Caudate nucleus (tissue), 63 donors: ENCODE measurements at places on chromosomes 1 and 21.

DNA sequence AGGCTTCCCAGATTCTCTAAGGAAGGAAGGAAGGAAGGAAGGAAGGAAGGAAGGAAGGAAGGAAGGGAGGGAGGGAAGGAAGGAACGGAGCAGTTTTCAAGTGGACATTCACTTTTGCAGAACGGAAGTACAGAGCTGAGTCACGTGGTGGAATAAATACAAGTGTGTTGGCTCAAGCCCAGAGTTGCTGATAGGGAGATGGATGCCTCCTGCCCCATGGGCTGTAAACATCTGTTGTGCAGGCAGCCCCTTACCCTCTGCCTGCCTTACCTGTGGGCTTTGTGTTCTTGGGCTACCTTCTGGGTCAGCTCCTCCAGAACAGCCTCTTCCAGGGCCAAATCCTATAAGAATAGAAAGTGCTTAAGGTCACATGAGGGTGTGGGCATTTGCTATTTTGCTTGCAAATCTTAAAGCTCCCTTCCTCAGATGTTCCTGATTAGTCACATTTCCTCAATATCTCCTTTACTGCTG is 121.7 kb downstream of the SMYD2 start:
- no peak for DNase-seq

GRCh38 chr21:17950591-17950990 is 131.4 kb upstream of the C21orf91 start:
- DNase-seq: no peak

- DNase-seq: no peak
Observed at GRCh38 chr1:201254625-201255478, 28.5 kb upstream of the PKP1 start.

DNA sequence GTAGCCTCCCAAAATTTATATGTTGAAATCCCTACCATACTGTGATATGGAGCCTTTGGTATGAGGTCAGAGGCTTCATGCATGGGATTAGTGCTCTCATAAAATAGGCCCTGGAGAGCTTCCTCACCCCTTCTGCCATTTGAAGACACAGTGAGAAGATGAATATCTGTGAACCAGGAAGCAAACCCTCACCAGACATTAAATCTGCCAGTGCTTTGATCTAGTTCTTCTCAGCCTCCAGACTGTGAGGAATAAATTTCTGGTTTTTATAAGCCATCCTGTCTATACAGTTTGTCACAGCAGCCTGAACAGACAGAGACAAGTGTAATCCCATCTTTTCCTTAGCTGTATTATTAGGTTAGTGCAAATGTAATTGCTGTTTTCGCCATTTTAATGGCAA is 88.4 kb downstream of the OLFML2B start:
- DNase-seq: no peak

- DNase-seq: no peak
Observed at GRCh38 chr1:47756006-47756405, 241.2 kb downstream of the TRABD2B start.

DNA sequence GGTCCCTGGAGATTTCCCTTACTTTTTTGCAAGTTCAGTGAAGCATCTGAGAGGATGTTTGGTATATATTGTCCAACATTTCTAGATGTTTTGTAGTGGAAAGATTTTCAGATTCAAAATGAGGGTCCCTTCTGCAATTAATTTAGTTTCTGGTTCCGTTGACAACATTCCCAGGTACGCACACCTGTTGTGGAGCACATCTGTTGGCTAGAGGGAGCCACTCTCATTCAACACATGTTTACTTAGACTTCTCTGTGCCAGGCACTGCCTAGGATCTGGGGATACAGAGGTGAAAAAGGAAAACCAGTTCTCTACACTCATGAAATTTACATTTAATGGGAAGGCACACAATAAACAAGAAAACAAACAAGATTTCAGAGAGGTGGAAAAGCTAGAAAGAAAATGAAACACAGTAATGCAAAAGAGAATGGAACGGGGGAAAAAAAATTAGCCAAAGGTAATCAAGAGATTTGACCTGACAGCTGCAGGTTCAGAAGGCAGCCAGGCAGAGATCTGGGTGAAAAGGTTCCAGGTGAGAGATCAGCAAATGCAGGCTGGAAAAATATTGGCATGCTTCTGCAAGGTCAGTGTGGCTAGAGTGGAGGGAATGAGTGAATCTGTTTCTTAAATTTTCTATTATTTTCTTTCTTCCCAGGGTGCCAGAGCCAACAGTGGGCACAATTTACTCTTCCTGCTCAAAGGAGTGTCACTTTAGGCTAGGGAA is 48.4 kb upstream of the KAZN start:
- no peak for DNase-seq

GRCh38 chr1:182350839-182351238 is 40.8 kb downstream of the GLUL start:
- DNase-seq: no peak

DNA sequence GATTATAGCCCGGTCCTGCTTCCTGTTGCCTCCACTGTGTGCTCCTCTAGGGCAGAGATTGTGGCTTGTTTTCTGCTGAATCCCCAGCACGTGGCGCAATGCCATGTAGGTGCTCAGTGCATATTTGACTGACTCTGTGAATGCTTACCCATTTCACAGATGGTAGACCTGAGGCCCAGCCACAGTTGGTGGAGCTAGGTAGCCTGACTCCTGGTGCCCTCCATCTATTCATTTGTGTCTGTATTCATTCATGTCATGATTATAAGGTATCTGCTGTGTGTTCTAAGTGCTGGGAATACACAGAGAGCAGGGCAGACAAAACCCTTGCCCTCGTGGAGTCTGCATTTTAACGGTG is 22.5 kb downstream of the TNFRSF1B start:
- no peak for DNase-seq

DNA sequence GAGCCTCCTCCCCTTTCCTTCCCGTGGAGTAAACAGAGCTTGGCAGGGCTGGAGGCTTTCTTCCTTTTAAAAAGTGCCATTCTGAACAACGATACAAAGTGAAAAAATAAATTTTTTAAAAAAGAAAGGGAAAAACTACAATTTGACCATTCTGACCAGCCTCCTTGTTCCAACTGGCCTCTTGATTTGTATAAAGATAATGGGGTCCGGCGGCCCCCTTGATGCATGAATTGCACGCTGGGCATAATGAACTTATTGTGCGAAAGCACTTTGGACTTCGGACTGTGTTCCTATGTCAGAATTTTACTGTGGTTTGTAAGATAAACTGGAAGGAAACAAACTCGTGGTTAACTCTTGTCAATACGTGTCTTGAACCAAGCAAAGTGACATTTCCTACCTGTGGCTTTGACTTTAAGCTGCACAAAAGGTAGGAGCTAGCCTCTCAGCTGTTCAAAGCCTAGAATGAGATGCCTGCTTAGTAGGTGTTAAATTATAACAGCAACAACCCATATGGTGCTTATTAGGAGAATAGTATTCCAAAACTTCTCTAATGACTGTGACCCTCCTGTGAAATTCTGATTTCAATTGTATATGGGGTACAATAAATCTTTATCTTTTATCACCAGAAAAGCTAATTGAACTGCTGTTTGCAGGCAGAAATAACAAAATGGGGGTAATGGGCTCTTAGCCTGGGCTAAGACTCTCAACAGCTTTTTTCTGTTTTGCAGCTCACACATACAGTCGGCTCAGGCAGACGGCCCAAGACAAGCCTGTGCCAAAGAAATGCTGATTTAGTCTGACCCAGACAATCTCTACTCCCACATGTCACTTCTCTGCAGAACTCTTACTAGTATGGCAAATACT is 9.3 kb downstream of the IRF2BP2 start:
- no peak for DNase-seq

- no peak for DNase-seq
Observed at GRCh38 chr1:40633523-40633922, 32.0 kb downstream of the RIMS3 start.

DNA sequence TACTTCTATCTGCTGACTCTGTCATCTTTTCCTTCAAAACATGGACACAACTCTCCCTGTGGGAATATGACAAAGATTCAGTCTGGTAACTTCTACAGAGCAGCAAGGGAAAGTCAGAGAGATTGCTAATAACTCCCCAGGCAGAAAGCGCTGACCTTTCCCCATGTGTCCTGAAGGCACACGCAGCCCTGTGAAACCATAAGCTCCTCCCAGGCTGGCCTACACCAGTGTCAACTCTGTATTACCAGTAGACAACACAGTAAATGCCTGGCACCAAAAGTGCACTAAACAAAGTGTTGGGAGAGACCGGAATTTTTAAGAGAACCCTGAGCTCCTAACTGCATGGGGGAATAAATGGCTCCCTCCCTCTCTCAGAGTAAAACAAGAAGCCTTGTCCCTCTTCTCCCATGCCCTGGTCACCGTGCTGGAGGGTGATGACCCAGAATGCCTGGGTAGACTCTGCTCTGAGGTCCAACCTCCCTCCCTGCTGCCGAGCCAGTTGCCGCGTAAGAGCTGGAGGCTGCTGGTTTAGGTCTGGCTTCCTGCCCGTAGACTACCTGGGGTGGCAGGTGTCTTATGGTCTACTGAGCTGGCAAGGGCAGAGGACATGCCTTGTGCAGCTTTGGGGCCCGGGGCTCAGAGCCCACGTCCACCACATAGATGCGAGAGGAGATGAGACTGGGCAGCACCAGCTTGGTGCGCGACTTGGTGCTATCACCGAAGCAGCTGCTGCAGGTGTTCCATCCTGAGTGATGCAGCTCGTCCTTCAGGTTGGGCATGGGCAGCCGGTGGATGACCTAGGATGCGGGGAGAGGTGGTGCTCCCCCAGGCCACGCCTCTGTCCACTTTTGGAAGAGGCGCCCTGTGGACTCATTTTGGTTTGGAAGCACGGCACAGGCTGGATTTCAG is 3.9 kb downstream of the SELENBP1 start:
- no peak for DNase-seq

DNA sequence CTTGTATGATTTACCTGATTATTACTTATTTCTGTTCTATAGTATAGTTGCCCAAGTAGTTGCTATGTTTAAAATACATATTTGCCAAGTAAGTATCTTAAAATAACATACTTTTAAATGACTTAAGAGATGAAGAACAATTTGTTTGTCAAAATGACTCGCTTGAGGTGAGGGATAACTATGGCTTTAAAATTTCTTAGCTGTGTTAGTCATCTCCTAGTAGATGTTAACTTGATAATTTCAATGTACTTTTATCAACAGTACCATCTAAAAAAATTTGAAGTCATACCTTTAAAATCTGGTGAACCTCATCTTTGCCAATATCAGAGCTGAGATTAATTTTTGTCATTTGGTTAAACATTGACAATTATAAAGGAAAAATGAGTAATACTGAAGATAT is 37.7 kb downstream of the ODR4 start:
- no peak for DNase-seq

- no peak for DNase-seq
Observed at GRCh38 chr21:45276596-45276995, 11.1 kb downstream of the POFUT2 start.

DNA sequence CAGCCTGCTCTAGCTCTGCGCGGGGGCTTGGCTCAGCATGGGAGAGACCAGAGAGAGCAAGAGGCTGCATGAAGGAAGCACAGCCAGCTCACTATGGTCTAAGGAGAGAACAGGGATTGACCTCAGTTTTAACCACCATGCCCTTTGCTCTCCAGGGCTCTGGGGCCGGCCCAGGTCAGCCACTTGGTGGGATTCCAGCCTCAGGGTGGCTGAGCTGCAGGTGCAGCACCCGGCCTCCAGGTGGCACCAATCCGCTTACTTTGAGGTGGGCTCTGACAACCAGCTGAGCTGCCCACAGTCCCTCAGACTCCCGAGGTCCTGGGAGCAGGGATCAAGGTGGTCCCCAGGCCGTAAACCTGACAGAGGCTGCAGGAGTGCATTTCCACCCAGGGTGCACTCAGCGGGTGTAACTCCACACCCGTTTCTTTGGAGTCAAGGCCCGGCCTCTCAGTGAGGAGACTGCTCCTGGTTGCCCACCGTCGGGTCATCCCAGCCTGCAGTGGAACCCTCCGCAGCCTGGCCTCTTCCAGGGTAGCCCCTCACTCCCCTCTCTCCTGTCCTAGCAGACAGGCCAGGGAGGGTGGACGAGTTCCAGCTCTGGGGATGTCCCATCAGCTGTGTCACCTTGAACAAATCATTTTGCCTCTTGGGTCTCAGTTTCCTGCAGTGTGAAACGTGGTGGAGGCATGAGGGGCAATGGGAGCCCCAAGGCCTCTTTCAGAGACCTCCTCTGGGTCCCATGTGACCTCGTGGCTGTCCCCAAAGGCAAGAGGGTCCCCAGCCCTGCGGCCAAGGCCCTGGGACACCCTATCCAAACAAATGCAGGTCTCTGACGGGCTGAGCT is 607 bp upstream of the LGR6 start:
- peak; percentile 9 for DNase-seq

DNA sequence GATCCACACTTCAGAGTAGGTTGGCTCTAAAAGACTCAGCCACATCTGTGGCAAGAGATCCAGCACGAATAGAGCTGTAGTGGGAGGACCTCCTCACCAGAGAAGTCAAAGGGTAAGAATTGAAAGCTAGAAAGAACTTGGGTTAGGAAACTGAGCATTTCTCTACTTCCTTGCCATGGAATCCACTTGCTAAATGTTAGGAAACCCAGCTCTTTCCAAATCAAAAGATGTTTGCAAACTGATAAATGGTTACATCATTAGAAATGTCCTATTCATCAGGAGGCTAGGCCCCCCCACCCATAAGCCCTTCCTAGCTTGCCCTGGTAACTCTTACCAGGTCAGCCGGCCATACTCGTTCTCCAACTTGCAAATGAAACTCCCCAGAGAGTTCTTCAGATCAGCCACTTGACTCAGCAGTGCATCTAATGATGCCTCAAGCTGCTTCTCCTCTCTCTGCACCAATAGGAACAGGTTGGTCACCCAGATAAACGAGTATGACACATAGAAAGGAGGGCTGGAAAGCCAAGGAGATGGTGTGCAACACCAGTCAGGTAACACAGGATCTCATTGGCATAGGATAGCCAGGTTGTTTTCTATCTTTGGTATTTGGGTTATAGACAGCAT is 1.5 kb downstream of the MED8 start:
- no peak for DNase-seq

- no peak for DNase-seq
Observed at GRCh38 chr1:22525211-22525610, 38.1 kb upstream of the EPHA8 start.

- DNase-seq: no peak
Observed at GRCh38 chr21:27476696-27477095, 509.8 kb upstream of the ADAMTS5 start.

GRCh38 chr1:184882957-184883815 is 91.1 kb downstream of the NIBAN1 start:
- DNase-seq: no peak
